ENCODE measurements at places on chromosomes 4 and X.

GRCh38 chrX:1138476-1139184, 73.8 kb downstream of the CRLF2 start:
- DNase-seq: no peak

DNA sequence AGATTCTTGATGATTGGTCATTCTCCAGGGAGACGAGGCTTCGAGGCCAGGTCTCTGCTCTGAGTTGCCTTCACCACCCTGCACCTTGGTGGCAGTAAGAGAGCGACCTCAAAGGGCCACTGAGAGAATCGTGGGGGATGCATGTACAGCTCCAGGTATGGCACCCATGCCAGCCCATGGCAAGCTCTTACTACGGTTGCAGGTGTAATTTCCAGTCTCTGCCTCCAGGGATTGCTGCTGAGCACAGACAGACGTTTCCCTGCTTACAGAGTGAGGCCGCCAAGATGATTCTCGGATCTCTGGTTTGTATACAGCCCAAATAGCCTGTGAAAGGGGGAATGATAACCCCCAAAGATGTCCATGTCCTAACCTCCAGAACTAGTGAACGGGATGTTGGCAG, 16.3 kb upstream of the DRD5 start:
- no peak for DNase-seq

DNA sequence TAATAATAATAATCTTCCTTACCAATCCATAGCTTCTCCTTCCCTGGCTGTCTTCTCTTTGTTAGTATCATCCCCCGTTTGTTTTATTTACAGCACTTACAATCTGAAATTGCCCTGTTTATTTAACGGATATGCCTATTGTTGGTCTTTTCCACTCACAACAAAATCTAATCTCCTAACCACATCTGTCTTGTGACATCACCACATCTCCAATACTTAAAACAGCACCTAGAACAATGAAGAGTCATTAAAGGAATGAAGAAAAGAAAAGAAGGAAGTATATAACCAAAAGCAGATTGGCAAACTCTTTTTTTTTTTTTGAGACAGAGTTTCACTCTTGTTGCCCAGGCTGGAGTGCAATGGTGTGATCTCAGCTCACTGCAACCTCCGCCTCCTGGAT, 38.7 kb upstream of the JADE1 start:
- DNase-seq: no peak

- DNase-seq: no peak
Measured at GRCh38 chr4:109708990-109709389, 5.7 kb upstream of the CASP6 start.

GRCh38 chr4:84965553-84966381, 723 bp downstream of the WDFY3 start:
- no peak for DNase-seq
